T-cell (primary cell): ENCODE measurements at places on chromosomes 2 and 18. TPM values are rescaled to one million over a fixed set of nuclear protein-coding genes. Genes with fewer than 3 reads are reported as not detected.

GRCh38 chr2:215274829-215275228 lies 37.0 kb upstream of the ATIC start:
- no peak for DNase-seq
- no peak overlapping the region for H3K4me3 ChIP-seq
- H3K27me3 ChIP-seq, result peaks cover 5% of the 10 kb centered on the region
- H3K4me1 ChIP-seq, result no peaks in the 10 kb centered on the region

- DNase-seq, result no peak
- H3K4me1 ChIP-seq, result peaks cover 29% of the 10 kb centered on the region
- H3K4me3 ChIP-seq, result no peak overlapping the region
- H3K27ac ChIP-seq, result no peak overlapping the region
Observed at GRCh38 chr18:79916546-79917168, 34.8 kb downstream of the SLC66A2 start.

DNA sequence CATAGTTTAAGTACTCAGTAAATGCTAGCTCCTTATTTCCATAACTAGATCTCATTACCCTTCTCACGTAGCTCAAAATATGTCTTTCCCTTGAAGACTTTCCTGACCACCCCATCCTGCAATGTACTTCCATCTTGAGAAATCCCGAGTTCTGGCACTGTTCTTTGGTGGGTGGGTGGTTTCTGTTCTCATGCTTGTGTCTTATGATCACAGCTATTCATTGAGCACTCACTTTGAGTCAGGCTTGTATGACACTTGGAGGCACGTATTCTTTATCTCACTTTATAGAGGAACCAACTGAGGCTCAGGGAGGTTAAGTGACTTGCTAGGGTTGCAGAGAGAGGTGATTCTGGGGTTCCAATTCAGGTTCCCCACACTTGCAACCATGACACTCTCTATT lies 9.0 kb upstream of the CLIP4 start:
- H3K27ac ChIP-seq, result no peak overlapping the region
- H3K4me1 ChIP-seq, result no peaks in the 10 kb centered on the region
- peaks cover 4% of the 10 kb centered on the region for H3K27me3 ChIP-seq
- H3K4me3 ChIP-seq, result no peak overlapping the region
- no peaks in the 10 kb centered on the region for H3K36me3 ChIP-seq

- no peak overlapping the region for H3K27ac ChIP-seq
- H3K36me3 ChIP-seq, result no peaks in the 10 kb centered on the region
- DNase-seq, result no peak
- no peaks in the 10 kb centered on the region for H3K27me3 ChIP-seq
- H3K4me1 ChIP-seq, result peaks cover 2% of the 10 kb centered on the region
- H3K4me3 ChIP-seq, result no peak overlapping the region
Observed at GRCh38 chr2:191791953-191792560, 54.8 kb downstream of the CAVIN2 start.

GRCh38 chr2:178796079-178796677 lies 11.0 kb downstream of the TTN start:
- DNase-seq, result no peak
- H3K36me3 ChIP-seq, result peaks cover 17% of the 10 kb centered on the region
- H3K4me1 ChIP-seq, result no peaks in the 10 kb centered on the region
- no peak overlapping the region for H3K4me3 ChIP-seq

GRCh38 chr2:241334813-241335212 lies 19.1 kb downstream of the SEPTIN2 start:
- no peak for DNase-seq
- H3K4me3 ChIP-seq, result no peak overlapping the region
- H3K4me1 ChIP-seq, result peaks cover 3% of the 10 kb centered on the region
- no peaks in the 10 kb centered on the region for H3K27me3 ChIP-seq
- H3K36me3 ChIP-seq, result peaks cover 3% of the 10 kb centered on the region

DNA sequence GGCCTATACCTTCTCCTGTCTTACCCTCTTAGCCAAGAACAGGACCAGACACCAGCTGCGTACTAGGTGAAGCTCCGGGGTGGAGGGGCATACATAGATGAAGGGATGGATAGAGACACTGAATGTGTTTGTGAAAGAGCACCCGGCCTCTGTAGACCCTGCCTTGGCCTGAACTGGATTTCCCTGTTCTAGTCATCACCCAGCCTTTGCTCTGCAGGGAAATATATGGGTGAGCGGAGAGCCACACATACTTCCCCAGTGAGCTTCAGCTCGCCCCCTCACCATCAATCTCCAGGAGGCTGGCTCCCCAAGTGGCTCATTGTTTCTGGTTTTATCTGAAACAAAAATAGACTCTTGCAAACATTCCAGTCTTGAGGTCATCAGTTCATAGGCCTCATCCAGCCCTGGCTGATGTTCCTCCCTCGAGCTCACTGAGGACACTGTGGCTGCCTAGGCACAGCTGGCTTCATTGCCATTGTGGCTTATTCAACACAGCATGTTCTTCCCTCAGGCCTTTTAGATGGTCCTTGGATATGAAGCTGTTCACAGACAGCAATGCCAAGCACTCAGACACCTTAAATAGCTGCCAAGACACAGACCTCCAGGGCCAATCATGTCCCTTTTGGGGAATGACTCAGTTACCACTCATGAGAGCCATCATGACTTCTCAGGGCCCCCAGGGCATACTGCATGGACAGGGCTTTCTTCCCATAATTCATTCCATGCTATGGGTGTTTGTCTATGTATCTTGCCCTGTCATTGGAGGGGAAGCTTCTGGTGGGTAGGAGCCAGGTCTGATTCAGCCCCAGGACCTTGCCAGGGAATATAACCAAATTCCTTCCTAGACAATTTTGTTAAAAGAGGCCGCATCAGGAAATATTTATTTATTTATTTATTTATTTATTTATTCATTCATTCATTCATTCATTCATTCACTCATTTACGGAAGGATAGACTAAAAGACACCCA lies 82.4 kb downstream of the TTC32 start:
- H3K4me1 ChIP-seq, result no peaks in the 10 kb centered on the region
- H3K4me3 ChIP-seq, result no peak overlapping the region
- no peak overlapping the region for H3K27ac ChIP-seq
- no peaks in the 10 kb centered on the region for H3K36me3 ChIP-seq
- DNase-seq, result no peak
- H3K27me3 ChIP-seq, result peaks cover 2% of the 10 kb centered on the region

DNA sequence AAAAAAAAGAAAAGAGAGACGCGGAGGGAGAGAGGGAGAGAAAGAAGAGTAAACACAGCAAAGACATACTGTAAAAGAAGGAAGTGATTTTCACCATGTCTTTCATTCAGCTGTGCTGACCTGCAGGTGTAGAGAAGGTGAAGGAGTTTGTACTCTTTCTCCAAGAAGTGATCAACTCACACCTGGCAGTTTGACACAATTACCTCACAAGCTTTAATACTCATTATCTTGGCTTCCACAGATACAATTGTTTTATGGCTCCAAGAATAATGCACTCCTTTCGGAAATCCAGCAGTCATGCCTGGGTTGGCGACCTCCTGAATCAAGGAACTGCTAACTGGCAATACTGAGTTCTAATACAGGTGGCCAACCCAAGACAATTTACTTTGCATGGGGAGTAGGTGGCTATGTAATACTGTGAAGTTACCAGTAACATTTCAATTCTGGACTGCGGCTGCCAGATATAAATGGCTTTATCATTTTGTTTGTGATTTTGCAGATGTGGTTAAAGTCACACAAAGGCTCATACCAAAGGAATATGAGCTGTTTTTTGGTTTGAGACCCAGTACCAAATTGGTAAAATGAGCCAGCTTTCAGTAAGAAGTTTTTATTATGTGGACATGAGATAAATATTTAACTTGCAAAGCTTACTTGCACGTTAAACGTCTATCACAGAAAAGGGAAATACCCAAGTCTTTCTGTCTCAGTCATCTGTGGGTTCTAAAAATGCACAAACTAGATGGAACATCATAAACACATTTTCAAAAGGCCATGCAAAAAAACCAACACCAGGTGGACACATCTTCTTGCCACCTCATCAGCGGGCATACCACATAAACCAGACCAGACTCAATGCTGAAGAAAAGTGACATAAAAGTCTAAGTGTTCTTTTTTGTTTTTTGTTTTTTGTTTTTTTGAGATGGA lies 69.3 kb downstream of the NCKAP5 start:
- H3K27me3 ChIP-seq, result no peaks in the 10 kb centered on the region
- H3K4me3 ChIP-seq, result no peak overlapping the region
- H3K4me1 ChIP-seq, result no peaks in the 10 kb centered on the region
- DNase-seq, result no peak
- H3K36me3 ChIP-seq, result no peaks in the 10 kb centered on the region

DNA sequence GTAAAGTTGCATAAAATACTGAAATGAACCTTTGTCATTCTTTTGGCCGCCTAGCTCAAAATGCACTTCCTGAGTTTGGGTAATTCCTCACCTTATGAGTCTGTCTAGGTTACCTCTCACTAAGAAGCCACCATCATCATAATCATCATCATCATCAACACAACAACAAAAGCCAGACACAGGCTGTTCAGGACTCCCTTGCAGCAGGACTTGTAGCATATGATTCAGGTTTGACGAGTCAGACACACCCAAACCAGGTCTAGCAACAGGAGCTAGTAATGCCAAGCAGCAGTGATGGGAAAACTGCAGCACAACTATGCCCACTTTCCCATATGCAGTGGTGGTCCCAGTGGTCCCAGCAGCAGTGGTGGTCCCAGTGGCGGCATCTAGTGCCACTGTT lies 2.8 kb upstream of the SGO2 start:
- DNase-seq, result no peak
- H3K36me3 ChIP-seq, result no peaks in the 10 kb centered on the region
- no peak overlapping the region for H3K27ac ChIP-seq
- H3K4me1 ChIP-seq, result peaks cover 6% of the 10 kb centered on the region
- H3K4me3 ChIP-seq, result no peak overlapping the region

DNA sequence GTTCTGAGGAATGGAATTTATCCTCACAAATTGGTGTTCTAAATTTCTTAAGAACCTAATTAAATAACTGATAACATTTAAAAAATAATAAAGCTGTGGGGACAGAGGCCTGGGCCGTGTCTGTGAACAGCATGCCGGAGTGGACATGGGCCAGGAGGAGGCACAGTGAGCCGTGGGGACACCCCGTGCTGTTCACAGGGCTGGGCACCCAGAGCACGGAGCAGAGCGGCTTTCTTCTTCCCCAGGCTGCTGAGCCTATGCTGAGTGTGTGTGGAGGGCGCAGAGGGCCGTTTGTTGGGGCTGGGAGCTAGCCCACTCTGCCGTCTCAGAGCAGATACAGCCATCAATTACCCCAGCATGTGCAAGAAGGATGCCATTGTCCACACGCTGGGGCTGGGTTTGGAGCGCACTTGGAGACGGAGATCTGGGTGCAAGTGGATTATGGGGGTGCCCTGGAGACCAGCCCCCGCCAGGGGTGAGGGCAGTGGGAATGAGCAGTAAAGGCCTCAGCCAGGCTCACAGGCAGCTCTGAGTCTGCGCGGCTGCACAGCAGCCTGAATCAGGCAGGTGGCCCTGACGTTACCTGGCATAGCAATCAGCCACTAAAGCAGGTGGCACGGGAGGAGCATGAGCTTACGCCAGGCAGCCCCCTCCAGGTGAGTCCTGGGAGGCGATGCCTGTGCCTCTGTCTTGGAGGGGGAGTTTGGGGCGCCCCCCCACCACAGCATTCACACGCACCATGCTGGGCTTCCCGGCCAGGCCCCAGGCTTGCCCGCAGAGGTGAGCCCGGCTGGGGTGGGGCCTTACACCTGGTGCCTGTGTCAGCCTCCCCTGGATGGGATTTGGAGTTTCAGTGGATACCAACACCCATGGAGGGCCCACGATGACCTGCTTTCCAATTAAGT lies 52.1 kb upstream of the SLC66A3 start:
- no peaks in the 10 kb centered on the region for H3K27me3 ChIP-seq
- H3K36me3 ChIP-seq, result no peaks in the 10 kb centered on the region
- no peak overlapping the region for H3K4me3 ChIP-seq
- H3K27ac ChIP-seq, result peak overlapping the region; percentile 62
- no peak for DNase-seq

DNA sequence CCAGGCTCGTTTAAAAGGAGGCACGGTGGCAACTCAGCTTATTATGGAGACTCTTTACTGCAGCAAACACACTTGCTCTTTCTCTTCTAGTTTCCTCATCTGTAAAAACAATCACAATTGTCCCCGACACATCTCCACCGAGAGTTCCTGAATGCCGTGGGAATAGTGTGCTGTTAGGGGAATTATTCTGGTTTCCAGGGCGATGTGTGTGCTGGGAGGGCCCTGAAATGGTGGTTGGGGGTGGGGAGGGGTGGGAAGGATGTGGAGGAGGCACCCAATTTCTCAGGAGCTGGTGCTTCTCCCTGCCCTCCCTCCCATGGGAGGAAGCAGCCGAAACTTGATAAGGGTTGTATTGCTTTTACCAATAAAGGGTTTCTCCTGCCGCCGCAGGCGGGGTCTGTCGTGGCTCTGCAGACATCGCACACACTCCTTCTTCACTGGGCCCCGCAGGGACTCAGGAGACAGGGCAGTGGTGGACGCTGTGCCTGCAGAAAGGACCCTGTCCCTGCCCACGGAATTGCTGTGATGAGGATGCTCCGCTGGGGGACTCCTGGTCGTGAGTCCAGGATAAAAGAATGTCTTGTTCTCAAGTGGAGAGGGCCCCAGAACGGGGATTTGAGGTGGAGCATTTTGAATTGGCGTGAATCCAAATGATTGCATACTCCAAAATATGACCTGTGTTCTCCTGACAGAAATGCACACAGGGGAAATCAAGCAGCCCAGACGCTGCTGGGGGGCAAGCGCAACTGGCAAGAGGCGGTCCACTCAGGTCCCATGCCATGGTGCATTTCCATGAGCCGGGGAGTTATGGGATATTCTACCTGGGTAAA lies 119.2 kb downstream of the ACKR3 start:
- no peaks in the 10 kb centered on the region for H3K4me1 ChIP-seq
- H3K27me3 ChIP-seq, result no peaks in the 10 kb centered on the region
- no peak overlapping the region for H3K27ac ChIP-seq

- no peak overlapping the region for H3K27ac ChIP-seq
- no peaks in the 10 kb centered on the region for H3K4me1 ChIP-seq
- H3K36me3 ChIP-seq, result no peaks in the 10 kb centered on the region
- no peaks in the 10 kb centered on the region for H3K27me3 ChIP-seq
Observed at GRCh38 chr18:27582760-27583412, 397.8 kb upstream of the CHST9 start.

- H3K36me3 ChIP-seq, result no peaks in the 10 kb centered on the region
- DNase-seq, result no peak
- H3K4me1 ChIP-seq, result no peaks in the 10 kb centered on the region
- H3K27me3 ChIP-seq, result peaks cover 3% of the 10 kb centered on the region
- no peak overlapping the region for H3K27ac ChIP-seq
Observed at GRCh38 chr2:120436460-120436739, 90.5 kb downstream of the INHBB start.

RAD51AP2 gene
- total RNA-seq, result not detected

DSEL gene
- 0.82 TPM for total RNA-seq

DAPL1 gene
- total RNA-seq, result not detected

ACMSD gene
- total RNA-seq, result not detected

MARCO gene
- 0.47 TPM for total RNA-seq
